ENCODE measurements at places on chromosomes 13 and 19.

DNA sequence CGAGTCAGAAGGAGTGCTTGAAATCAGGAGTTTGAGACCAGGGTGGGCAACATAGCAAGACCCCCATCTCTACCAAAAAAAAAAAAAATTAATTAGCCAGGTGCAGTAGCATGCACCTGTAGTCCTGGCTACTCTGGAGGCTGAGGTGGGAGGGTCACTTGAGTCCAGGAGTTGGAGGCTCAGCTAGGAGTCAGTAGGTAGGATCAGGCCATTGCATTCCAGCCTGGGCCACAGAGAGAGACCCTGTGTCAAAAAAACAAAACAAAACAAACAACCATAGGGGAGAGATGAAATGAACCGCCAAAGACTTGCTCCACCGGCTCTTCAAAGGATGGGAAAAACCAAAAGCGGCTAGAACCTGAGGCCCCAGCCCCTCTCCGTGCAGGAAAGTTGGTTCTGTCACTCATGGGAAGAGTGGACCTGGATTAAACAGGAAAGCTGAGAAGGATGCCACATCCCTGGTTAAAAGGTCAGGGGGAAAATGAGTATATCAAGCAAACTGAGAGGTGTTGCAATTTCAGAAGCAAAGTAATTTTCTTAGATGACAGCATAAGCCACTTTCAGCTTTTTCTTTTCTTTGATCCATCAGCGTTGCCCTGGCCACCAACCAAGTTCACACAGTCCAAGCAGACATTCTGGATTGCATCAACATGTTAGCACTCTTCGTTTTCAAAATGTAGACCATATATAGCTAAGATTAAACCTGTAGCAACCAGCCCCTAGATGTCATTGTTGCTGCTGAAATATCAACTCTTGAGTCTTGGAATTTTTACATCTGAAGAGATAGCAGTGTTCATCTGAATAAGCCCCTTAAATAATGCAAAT lies 8.9 kb upstream of the ZNF507 start:
- DNase-seq: no peak

- no peak for DNase-seq
Observed at GRCh38 chr19:10352764-10353671, 13.6 kb upstream of the ICAM3 start.

GRCh38 chr13:46058268-46058667 lies 5.7 kb upstream of the ZC3H13 start:
- DNase-seq: no peak

DNA sequence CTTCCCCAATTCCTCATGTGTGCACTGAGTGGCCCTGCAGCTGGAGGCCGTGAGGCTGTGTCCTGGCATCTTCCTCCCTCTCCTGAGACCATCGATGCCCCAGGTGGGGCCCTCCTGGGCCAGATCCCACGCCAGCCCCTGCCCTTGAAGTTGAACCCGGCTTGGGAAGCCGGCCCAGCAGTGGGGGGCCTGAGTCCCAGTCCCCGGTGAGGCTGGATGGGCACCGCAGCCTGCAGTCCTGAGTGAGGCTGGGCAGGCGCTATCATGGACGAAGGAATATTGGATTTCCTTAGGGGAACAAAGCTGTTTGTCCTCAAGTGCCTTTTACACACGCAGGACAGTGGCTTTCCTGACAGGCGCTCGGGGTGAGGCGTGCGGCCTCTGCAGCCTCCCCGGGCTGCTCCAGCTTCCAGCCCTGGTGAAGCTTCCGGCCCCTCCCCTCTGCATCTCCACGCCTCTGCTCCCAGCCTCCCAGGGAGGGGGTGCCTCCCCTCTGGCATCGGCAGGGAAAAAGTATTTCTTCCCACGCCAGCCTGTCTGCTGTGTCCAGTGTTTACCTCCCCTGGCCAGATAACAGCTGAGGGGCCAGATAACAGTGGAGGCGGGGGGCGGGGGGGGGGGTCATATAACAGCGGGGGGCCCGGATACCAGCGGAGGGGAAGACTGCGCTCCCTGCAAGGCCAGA lies 159.5 kb downstream of the KDM4B start:
- no peak for DNase-seq

- peak; percentile 79 for DNase-seq
Observed at GRCh38 chr19:49533551-49534488, 6.0 kb downstream of the RCN3 start.

DNA sequence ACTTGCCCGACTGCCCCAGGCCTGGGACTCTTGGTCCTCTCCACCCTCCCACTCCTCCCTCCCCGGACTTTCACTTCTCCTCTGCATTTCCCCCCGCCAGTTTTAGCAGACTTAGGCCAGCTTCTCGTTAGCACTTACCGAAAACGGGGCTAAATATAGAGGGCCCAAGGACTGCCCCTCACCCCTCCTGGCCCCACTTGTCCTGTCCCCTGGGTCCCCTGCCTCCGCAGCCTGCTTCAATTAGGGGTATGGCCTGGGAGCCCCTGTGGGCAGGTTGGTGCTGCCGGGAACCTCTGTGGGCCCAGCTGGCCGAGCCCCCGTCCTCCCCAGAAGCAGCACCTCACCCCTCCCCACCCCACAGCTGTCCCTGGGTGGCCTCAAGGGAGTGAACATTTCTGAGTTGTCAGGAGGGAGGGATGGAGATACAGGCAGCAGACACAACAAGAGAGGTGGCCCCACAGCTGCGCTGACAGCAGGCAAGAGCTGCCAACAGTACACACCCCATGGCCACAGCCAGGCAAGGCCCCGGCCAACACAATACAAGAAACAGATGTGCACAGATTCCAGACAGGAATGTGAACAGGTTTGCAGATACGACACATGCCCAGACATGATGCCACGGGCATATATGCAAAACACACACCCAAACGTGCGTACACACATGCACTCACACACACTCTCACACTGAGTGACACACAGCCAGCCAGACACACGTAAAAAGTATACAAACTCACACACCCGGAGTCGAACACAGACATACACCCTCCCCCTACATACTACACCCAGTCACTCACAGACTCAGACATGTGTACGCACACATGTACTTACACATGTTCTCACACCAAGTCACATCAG lies 2.6 kb downstream of the POU2F2 start:
- no peak for DNase-seq

DNA sequence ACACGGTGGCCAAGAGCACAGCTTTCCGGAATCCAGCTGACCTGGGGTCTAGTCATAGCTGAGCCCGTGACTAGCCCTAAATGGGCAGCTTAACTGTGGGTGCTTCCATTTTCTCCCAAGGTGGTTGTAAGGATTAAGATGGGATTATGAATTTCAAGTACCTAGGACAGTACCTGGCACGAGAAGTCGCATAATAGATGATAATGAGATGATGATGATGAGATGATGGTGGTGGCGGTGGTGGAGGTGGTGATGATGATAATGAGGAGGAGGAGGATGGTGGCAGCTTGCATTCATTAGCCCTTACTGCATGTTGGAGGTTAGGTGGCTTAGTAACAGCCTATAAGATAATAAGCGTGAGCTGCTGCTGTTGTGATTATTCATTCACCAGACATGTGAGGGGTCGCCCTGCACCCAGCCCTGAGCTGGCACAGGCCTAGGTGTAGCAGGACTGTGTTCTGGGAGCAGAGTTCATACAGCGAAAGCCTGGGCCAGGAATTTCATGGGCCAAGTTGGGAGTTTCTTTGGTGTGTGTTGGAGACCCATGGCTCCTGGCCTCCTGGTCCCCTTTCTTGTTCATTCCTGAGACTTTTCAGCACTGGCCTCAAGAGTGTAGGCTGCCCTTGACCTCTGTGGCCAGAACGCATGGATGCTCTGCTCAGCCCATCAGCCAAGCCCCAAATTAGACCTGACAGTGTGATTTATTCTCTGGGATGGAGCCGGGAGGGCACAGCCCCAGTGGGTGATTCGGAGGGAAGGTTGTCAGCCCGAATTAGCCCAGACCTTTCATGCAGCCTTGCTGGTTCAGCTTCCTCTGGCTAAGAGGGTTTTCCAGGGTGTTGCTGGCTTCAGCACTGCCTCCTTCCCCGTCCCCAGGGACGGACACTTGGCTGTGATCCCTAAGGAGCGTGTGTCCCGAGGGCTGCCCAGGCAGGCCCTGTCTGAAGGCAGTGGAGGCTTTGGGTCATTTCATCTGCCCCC lies 128.8 kb downstream of the SIPA1L3 start:
- DNase-seq: no peak

GRCh38 chr13:106520251-106521054 lies 15.0 kb downstream of the EFNB2 start:
- DNase-seq: no peak

DNA sequence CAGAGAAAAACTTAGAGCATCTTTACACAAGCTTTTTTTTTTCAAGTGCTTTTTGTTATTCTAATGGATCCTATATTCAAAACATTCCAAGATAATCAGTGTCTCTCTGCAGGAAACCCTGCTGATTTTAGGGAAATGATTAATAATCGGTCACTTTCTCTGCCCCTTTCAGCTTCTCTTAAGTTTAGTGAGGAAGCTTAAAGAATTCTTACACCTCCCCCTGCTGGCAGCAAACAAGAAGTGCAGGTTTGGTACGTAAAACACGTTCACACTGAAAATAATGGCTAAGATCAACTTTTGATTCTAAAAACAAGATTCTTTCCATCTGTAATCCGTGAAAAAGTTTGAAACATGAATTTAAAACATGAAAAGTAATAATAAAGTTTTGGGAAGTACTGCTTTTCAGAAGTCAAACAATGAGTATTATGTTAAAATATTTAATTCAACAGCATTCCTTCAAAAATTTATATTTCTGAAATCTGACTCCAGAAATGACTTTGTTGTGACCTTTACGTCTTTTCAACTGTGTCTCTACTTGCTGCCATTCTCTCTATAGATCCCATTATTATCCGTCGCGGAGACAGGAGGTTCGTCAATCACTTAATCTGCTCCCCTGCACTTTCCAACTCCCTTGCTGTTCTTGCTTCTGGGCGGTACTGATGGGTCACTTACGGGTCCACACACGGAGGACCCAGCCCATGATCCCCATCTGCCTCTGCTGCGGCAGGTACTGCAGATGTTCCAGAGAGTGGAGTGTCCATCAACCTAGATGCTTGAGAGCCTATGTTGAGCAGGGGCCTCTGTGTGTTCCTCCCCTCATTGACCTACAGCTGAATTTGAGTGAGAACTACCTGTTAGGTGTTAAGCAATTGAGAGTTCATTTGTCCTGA lies 203.1 kb upstream of the EDNRB start:
- DNase-seq: no peak

- no peak for DNase-seq
Observed at GRCh38 chr13:112053167-112053743, 13.7 kb upstream of the SOX1 start.

DNA sequence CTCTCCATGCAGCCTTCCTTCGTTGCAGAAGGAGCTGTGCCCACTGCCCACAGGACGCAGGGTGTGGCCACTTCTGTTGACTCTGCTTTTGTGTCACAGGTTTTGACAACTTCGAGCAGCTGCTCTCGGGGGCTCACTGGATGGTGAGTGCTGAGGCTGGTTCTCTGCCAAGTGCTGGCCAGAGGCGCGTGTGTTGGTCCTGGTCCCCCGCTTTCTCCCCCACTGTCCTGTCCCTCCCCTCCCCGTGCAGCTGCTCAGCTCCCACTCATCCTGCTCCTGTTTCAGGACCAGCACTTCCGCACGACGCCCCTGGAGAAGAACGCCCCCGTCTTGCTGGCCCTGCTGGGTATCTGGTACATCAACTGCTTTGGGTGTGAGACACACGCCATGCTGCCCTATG lies 10.6 kb upstream of the PDCD2L start:
- no peak for DNase-seq

GRCh38 chr19:55106591-55106990 lies 10.8 kb downstream of the PPP1R12C start:
- DNase-seq: no peak

- no peak for DNase-seq
Observed at GRCh38 chr19:12574036-12574435, 22.8 kb upstream of the ZNF564 start.

DNA sequence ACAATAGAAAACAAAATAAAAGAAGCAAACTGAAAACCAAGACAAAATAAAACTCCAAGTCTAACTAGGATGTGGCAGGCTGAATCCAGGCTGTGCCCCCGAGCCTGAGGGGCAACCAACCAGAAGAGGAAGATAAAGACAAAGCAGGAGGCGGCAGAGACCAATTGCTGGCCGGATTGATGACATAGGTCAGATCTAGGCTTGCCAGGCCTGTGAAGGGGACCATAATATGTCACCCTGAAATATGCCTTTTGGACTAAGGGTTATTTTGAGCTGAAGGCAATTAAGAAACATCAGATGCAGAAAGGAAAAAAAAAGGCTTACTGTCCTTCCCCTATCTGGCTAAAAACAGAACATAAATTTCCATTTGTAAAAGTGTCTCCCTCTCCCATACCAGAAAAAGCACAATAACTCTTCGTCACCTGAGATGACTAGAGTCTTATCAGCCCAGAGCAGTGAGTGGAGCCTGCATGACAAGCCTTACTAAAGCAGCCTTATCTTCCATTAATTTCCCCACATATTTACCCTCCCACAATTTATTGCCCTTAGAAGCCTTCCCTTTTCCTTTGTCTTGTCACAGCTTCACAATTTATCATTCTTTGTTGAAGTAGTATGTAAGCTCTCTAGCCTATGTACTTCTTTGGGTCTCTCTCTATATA lies 22.8 kb downstream of the ATP8A2 start:
- no peak for DNase-seq

DNA sequence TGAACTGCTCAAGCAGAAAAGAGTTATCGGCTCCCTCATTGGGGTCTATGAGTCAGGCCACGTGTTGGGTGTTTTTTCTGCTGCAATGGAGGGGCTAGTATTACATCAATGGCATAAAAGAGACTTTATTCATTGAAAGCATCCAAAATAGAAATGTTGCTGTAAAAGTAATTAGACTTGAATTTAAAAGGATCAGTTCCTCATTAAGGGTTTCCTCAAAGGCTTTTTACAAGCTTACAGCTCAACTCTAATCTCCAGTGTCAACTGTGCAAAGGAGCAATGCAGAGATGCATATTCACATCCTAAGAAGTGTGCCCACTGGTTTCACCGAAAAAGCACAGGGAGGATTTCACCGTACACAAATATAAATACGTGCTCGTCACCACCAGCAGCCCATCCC lies 300.3 kb downstream of the FOXO1 start:
- DNase-seq: no peak

DNA sequence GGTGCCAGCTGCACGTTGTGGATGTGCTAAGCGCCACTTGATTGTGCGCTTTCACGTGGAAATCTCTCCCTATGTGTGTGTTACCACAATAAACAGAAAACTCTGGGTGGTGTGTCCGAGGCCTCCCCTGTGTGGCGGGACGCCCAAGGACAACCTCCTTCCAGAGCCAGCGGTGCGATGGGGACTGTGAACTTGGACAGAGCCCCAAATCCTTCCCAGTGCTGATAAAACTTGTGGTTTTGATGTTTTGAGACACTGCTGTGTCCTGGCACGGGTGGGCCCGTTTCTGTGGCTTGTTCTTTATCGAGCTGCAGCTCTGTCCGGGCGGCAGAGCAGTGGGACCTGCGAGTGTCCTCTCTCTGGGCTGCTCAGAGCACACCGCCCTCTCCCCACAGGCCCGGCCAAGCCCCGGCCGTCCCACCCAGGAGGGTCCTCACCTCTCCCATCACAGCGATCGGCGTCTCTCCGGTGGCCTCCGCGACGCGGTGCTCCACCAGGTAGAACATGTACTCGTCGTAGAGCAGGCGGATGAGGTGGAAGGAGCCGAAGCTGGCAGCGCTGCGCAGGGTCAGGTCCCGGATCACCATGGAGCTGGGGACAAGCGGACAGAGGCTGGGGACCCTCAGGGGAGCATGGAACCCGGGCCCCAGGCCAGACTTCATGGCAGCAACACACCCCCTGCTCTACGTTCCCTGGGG lies 18.8 kb upstream of the RANBP3 start:
- DNase-seq: no peak

All from T-helper 1 cell (primary cell).